ENCODE measurements at places on chromosomes 16 and 17. TPM values are rescaled to one million over a fixed set of nuclear protein-coding genes. Genes with fewer than 3 reads are reported as not detected.

The TBC1D3 gene
- total RNA-seq, result not detected

The SLFN12L gene
- not detected for total RNA-seq

The HP gene
- total RNA-seq, result 0.61 TPM

The IKZF3 gene
- total RNA-seq, result 2.8 TPM

The C1QL1 gene
- total RNA-seq, result 2.5 TPM
